Esophagus squamous epithelium (tissue), 5 donors: ENCODE measurements at places on chromosomes 7 and 10.

DNA sequence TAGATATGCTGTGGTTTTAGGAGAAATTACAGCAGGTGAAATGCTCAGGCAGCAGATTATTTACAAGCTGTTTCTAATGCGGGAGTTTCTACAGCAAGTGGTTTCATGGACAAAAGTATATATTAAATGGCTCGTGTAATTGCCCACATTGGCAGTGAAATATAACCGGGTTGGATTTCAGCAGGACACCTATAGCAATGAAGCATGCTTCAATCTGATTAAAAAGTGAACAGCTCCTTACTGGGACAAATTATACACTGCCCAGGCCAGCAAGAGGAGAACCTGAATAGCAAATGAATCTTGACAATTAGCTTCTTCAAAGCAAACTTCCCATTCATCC, 35.2 kb upstream of the LYZL1 start:
- no peak for DNase-seq

- no peak for DNase-seq
Observed at GRCh38 chr7:151210087-151210854, at the start of gene H2BK1. Gene H2BK1, minus strand, starts transcription at chr7:151210488. Its CDS starts 170 bp downstream, at chr7:151210318.

DNA sequence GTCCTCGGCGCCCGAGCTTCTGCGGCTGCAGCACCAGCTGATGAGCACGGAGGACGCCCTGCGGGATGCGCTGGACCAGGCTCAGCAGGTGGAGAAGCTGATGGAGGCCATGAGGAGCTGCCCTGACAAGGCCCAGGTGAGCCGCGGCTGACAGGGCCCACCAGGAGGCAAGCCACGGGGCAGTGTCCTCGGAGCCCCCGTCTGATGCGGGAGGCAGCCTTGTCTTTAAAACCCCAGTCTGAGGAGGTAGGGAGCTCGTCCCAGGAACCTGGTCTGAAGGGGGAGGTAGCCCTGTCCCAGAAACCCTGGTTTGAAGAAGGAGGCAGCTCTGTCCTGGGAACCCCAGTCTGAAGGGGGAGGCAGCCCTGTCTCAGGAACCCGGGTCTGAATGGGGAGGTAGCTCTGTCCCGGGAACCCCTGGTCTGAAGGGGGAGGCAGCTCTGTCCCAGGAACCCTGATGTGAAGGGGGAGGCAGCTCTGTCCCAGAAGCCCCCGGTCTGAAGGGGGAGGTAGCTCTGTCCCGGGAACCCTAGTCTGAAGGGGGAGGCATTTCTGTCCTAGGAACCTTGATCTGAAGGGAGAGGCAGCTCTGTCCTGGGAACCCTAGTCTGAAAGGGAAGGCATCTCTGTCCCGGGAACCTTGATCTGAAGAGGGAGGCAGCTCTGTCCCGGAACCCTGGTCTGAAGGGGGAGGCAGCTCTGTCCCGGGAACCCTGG, 53.1 kb upstream of the GTF2IRD1 start:
- no peak for DNase-seq

DNA sequence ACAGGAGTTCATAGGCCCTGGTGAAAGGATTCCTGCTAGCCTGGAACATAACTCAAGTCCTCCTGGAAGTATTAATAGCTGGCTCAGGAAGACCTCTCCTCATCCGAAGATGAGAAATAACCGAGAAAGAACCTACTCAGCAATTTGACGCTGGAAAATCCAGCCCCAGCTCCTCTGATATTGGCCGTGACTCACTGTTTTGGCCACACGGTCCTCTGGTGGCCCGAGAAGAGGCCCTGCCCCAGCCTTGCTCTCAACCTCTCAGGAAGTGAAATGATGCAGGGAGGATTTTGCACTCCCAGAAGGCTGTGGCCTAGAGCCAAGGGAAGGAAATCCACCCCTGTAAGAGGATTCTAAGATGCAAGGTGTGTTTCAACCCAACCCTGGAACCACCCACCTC, 121.6 kb downstream of the MTPAP start:
- no peak for DNase-seq

DNA sequence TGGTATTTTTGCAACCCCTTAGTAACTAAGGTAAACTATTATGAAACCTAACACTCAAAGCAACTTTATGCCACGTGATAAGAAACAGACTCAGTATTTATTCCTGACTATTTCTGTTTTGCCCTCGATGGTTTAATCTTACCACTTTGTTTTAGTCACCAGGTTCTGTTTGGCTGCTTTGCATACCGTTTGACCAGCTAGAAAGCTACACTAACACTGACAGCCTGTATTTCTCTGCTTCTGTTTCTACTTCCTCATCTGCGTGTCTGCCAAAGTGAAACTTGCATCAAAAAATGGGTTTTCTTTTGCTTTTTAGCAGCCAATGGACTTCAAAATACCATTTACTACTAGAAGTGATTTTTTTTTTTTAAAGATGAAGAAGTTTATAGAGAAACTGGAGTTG, 802.5 kb downstream of the GRM8 start:
- no peak for DNase-seq

DNA sequence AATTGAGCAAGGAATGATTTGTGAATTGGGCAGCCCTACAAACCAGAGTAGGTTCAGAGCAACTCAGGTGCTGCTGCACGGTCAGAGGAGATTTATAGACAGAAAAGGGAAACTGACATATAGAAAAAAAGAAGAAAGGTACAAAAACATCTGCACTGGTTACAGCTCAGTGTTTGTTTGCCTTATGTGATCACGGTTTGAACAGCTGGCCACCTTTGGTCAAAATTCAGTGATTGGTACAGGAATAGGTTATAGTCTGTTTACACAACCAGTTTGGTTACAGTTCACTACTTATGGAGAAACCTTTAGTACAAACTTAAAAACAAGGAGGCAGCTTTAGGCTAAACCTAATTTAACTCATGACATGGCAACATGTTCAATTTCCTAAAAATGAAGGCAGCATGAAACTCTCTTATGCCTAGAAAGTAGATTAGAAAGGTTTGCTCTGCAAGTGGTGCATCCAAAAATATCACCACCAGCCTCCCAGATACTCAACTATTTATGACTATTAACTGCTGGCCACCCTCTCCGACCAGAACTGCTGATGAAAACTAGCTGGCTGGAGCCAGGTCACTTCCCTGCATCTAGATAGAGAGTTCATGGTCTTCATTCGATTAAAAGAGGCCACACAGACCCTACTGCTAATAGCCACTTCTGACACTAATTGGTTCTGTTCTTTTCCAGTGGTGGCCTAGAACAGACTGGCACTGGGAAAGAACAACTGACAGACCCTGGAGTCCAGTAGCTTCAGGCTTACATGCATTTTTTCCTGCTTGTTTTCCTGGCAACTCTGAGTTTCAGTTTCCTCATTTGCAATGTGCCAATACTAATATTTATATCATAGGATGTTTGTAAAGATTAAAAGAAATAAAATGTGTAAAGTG, 548.0 kb downstream of the CCSER2 start:
- no peak for DNase-seq

GRCh38 chr10:116720241-116720643, 22.1 kb downstream of the HSPA12A start:
- DNase-seq, result no peak

GRCh38 chr7:82164813-82165212, 278.8 kb downstream of the CACNA2D1 start:
- DNase-seq, result no peak

DNA sequence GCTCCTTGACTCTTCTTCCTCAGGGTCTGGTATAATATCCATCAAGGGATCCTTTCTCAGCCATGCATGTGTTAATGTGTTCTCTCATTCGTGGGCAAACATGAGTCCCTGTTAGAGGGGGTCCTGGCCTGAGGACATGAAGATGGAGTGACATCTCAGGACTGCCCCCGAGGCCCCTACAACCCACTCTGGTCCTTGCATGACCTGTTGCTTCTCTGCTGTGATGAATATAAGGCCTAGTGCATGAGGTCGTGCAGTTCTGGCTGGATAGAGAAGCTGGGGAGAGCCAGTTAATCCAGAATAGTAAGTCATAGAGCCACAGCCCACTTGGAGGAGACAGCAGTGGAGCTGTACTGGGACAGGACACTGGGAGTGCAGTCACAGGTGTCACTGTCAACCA, 4.6 kb upstream of the VWC2 start:
- DNase-seq, result no peak

DNA sequence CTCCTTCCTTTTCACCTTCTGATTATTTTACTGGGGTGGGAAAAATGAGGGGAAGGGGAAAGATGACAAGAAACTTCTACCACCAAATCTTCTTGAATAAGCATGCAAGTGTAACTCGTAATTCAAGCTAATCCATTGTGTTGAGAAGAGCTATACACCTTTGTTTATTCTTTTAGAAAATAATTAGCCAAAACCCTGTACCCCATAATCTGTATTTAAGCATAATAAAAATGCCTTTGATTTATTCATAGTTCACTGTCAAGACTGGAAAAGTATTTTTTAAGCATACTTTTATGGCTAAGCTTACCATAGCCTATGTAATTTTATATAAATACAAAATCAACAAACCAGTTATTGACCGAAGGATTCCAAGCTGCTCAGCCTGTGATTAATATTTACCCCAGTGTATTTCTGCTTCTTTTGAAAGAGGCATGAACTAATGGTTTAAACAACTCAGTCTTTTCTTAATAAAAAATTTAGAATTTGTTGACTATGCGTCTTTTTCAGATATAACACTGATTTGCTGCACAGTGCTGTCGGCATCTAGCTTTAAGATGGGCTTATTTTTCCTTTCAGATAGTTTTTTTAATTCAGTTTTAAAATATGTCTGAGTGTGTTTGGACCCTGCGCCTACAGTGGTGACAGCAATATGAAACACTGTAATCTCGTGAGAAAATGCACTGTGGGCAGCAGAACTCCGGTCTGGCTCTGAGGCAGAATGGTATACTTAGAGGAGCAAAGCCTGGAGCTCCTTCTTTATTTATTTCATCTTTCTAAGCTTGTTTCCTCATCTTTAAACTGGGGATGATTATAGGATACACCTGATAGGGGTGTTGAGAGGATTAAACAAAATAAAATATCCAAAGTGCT, 238.8 kb upstream of the LRGUK start:
- no peak for DNase-seq

- DNase-seq, result no peak
Observed at GRCh38 chr10:3054851-3055199, 12.5 kb upstream of the PFKP start.

GRCh38 chr10:21095073-21095472, 198.0 kb upstream of the NEBL start:
- DNase-seq, result no peak

DNA sequence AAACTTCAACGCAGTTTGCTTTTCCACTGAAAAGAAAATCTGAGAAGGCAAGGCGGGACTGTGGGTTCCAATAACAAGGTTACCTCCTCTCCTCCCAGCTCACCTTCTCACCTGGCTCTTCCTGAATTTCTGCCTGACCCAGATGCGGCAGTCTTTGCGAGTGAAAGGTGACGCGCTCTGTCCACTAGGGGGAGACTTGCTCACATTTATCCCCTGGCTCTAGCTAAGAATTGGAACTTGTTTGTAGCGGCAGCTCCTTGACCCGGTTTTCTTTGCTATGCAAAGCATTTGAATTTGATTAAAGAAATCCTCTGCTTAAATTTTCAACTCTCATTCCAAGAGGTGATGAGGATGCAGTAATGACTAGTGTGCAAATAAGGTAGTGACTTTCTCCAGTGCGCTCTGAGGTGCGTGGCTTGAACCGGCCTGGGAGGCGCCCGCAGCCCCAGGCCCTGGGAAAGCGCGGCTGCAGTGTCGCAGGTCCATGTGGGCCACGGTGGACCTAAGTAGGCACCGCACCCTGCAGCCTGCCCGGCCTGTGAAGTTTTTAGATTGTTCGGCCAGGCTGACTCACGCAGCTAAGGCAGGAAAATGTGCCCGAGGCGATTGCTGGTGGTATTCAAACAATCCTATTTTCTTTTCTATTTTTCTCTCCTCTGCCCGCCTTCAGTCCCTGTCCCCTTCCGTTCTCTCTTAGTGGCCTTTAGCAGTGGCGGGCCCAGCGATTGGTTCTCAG, 336.9 kb upstream of the NPSR1 start:
- DNase-seq, result no peak
